ENCODE measurements at places on chromosomes 2 and 18.

DNA sequence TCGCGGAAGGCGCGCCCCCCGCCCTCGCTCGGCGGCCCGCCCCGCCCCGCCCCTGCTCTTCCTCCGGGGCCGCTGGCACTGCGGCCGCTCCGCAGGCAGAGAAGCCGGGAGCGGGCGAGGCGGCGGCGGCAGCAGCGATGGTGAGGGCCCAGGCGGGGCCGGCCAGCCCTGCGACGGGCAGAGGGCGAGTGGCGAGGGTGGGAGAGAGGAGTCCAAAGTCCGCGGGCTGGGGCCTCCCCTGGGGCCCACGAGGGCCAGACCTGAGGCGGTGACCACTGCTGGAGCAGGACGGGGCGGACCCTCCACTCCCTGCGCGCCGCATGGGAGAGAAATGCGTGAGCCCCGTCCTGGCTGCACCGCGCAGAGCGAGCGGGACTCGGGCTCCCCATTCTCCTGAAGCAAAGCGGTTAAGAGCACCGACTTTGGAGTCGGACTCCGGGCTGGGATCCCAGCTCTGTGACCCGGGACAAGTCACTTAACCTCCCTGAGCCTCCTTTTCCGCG is at the start of gene VAMP5:
Gene VAMP5, plus strand, starts transcription at position 78 of the 503 bp plus-strand sequence. Its CDS starts 60 bp downstream, at position 138.
- DNase-seq: peak; percentile 75

DNA sequence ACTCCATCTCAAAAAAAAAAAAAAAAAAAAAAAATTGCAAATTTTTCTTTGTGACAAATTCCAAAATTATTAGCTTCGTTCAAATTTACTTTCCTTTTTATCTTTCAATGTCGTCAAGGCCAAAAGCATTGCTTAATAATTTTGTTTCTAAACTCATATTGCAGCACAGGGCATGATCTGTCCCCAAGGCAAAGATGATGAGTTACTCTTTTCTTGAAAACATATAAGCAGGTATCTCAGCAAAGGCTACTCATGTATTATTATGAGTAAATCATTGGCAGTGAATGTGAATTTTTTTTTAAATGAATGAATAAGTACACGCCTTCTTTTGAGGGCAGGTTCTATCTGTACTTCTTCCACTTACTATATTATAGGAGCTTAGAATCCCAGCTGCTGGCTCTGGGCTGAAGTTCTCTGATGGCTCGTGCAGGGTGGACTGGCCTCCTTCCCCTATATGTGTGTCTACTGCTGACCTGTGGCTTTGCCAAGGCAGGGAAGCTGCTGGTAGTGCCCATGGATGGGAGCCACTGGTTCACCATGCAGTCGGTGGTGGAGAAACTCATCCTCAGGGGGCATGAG is at the start of gene UGT1A7:
Gene UGT1A7, plus strand, starts transcription at position 381 of the 579 bp plus-strand sequence. Its CDS starts 37 bp downstream, at position 418.
- no peak for DNase-seq

- no peak for DNase-seq
Measured at GRCh38 chr2:237602409-237602808, 11.9 kb upstream of the RAB17 start.

- DNase-seq: peak; percentile 25
Measured at GRCh38 chr2:98519156-98519555, 74.5 kb downstream of the INPP4A start.

DNA sequence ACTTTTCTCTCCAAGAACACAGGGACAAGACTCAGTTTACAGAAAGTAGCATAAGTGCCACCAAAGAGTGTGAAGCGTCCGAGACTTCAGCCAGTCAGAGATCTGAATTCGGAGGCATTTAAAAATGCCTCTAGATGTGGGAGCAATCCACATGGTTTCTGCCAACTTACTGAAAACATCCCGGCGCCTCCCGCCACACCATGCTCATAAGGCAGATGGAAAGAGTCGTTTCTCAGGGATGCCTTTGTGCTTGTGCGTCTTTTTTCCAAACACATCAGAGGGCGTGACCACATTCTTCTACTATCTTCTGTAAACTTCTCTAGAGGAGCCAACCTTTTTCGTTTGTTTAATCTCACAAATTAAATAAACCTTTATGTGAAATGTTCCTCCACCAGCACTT is 88.7 kb downstream of the NRP2 start:
- no peak for DNase-seq

DNA sequence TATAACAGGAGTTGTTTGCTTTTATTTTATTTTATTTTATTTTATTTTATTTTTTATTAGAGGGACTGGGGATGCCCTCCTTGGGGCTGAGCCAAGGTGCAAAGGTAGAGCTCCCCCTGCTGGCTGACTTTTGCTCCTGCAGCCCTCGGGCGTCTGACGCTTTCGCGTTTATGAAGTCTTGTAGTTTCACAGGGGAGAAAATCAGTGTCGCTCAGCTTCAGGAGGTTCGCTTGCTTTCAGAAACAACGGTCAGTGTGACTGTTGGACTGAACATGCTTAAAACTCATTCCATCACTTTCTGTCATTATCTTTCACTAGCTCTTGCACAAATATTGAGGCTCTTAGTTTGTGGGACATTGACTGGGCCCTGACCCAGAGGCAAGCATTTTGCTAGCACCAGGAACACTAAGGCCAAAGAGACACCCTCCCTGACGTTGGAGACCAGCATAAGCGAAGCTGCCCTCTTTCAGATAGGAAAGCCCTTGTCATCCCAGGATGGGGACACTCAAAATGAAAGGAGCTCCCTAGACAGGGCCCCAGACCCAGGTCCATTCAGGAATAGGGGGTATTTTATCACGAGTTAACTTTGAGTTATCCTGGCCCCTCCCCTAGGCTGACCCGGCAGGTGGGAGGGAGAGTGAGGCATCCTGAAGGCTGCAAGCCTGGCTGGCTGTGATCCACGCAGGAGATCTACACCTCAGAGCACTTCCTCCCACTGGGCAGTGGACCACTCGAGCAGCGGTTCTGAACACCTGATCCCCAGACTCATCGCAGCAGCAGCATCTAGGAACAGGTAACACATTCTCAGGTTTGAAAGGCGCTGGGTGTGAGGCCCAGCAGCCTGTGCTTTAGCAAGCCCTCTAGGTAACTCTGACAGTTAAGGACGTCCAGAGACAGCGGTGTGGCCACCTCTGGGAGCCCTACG is 34.4 kb downstream of the LGALSL start:
- DNase-seq: peak; percentile 76

GRCh38 chr18:38961880-38962279 is 1396.3 kb upstream of the CELF4 start:
- DNase-seq: no peak

DNA sequence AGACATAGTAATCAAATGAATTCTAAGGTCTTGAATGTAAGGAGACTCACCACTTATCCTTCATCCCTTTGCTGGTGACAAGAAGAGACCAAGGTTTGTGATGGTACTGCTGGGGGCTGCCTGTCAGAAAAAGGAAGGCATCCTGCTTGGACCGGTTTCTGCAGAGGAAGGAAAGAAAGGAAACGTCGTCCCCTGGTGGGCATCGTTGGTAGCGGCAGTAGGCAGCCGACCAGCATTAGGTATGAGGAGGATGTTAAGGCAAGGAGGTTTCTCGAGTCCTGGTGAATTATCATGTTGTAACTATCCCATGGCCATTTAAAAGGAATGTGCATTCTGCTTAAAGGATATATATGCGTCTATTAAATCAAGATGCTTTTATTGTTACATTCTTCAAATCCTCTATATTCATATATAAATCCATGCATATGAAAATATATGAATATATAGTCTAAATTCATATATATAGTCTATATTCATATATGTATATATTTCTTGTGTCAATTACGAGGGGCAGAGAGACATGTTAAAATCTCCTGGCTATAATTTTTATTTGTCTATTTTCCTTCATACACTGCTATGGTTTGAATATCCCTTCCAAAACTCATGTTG is 94.4 kb upstream of the TGFA start:
- DNase-seq: no peak

- no peak for DNase-seq
Measured at GRCh38 chr2:108182489-108182888, 57.3 kb upstream of the SULT1C3 start.

DNA sequence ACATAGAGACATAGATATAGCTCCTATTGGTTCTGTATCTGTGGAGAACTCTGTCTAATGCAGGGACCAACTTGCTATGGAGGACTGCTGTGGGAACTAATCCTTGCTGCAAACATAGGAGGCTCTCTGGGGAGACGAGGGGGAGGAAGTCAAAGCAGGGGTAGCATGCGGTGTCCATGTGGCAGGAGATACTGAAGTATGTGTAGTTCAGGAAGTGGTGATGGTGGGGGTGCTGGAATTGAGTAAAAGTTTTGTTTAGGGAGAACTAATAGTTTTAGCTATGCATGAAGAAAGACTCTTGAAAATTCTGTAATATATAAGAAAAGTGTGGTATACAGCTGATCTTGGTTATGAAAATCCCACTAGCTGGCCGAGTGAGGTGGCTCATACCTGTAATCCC is 62.0 kb downstream of the ANKRD44 start:
- DNase-seq: no peak

- no peak for DNase-seq
Measured at GRCh38 chr2:171146633-171147032, 14.1 kb downstream of the TLK1 start.

- DNase-seq: no peak
Measured at GRCh38 chr18:34957119-34957863, 83.9 kb upstream of the MAPRE2 start.

GRCh38 chr18:64099244-64099643 is 49.6 kb downstream of the LINC00305 start:
- DNase-seq: no peak

DNA sequence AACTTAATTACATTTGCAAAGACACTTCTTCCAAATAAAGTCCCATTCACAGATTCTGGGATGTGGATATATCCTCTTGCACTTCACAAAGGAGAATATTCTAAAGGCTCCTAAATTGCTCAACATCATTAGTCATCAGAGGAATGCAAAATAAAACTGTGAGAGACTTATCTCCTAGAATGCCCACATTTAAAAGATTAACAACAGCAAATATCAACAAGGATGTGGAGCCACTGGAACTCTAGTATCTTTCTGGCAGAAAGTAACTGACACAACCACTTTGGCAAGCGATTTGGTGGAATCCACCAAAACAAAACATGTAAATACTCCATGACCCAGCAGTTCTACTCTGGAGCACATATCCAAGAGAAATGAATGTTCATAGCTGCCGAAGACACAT is 4.6 kb downstream of the NEU2 start:
- DNase-seq: no peak

DNA sequence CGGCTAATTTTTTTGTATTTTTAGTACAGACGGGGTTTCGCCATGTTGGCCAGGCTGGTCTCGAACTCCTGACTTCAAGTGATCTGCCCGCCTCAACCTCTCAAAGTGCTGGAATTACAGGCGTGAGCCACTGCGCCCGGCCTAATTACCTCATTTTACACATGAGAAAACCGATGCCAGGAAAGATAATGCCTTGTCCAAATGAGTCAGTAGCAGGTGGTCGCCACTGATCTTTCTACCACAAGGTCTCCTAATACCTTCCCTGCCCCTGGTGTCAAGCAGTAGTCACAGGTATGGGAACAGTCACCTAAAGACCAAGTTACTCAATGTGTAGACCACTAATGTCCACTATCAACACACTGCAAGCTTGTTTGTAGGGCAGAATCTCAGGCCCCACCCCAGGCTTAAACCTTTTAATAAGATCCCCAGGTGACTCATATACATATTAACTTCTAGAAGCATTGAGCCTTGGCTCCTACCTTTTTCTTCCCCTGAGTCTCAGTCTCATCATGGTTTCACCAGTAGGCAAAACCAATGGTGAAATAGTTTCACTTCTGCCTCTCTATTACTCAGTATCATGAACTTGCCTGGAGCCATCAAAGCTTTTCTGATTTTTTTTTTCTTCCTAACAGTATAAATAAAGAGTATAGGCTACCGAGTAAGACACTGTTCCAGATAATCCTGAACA is 6.9 kb upstream of the EPB41L5 start:
- no peak for DNase-seq

GRCh38 chr2:43478412-43479086 is 117.3 kb downstream of the THADA start:
- DNase-seq: no peak

GRCh38 chr2:176151442-176152287 is at the start of gene HOXD4:
Gene HOXD4, plus strand, starts transcription at chr2:176151550. Its CDS starts 84 bp downstream, at chr2:176151634.
- no peak for DNase-seq

DNA sequence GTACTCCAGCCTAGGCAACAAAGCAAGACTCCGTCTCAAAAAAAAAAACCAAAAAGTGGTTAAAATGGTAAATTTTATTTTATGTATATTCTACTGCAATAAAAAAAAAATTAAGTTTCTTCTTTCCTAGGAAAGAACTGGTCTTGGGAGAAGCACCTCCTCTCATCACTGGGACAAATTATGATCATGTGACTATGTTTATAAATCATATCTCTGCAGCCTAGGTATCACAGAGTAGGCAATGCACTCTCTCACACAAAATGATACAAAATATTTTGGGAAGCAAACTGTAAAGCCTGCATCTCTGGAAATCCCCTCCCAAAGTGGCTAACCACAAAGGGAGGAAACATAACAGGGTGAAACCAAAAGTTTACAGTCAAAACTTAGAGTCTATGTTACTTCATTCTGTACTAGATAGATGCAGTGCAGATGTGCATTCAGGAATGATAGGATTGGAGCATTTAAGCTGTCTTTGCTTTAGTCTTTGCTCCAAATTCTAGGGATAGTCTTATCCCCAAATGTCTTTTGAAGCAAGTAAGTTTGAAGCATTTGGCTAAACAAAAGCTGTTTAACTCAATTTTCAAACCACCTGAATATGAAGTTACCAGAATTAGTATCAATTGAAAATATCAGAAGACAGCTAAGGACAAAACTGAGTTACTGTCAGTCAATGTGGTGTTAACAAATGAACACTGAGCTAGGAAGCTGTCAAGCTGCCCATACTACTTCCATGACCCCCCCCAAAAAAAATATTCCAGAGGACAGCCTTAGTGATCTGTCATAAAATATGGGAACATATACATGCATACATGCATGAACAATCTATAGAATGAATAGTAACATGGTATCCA is 21.1 kb upstream of the MALT1 start:
- DNase-seq: no peak

DNA sequence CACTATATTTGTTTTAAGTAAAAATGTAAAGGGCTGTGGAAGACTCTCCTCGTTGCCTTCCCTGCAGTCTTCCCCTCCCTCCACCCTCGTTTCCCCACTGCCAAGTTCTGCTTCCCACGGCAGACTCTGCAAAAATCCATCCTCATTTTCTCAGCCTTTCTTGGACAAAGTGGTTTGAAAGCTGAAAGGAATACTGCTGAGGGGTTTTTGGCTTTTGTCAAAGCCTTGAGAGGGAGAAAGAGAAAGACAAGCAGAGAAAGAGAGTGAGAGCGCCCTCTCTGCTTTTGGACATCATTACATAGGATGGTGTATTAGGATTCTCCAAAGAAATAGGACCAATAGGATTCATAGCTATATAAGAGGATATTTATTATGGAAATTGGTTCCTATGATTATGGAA is 455.9 kb upstream of the SOX11 start:
- no peak for DNase-seq

GRCh38 chr2:41735006-41735405 is 312.8 kb upstream of the PKDCC start:
- DNase-seq: no peak

DNA sequence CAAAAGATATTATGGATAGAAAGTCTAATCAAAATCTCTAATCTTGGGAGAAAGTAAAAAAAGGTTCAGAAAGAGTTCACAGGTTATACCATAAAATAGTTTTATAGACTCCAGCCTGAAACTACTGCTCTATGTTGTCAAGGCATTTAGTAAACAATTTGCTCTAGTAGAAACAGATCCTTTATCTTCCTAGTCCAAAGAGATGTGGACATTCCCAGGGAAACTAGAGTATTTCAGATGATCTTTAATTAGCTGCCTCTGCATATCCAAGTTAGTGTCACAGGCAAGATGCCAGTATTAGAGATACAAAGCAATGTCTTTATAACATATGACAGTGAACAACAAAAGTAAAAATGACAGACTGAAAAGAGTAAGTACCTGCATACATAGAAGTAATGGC is 708.6 kb downstream of the CCDC85A start:
- DNase-seq: no peak

Data from sigmoid colon (tissue), 7 donors.